Posterior cingulate gyrus (tissue), 11 donors: ENCODE measurements at places on chromosomes 13 and 19.

- no peak for DNase-seq
These were observed 6.0 kb downstream of the PCDH8 start for GRCh38 chr13:52842441-52842840.

- peak; percentile 84 for DNase-seq
These were observed at the start of gene YJEFN3 for GRCh38 chr19:19528721-19529490. Gene YJEFN3, plus strand, starts transcription at chr19:19528911. Its CDS starts 22 bp downstream, at chr19:19528933.

- no peak for DNase-seq
These were observed 6.4 kb downstream of the MOB3A start for GRCh38 chr19:2089727-2090053.

DNA sequence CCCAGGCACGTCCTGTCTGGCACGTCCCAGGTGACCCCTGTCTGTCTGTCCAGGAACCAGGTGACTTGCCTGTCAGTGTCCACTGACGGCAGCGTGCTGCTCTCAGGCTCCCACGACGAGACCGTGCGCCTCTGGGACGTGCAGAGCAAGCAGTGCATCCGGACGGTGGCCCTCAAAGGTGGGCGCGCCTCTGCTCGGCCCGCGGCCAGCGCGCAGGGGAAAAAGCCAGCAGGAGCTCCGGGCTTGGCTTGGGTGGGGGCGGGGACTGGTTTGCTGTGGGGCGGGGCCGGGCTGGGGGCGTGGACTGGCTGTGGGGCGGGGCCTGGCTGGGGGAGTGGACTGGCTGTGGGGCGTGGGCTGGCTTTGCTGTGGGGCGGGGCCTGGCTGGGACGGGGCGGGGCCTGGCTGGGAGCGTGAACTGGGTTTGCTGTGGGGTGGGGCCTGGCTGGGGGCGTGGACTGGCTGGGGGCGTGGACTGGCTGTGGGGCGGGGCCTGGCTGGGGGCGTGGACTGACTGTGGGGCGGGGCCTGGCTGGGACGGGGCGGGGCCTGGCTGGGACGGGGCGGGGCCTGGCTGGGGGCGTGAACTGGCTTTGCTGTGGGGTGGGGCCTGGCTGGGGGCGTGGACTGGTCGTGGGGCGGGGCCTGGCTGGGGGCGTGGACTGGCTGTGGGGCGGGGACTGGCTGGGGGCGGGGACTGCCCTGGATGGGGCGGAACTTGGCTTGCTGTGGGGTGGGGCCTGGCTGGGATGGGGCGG is 7.2 kb downstream of the WDR18 start:
- DNase-seq: no peak

GRCh38 chr13:113425941-113426590 is 27.2 kb downstream of the ADPRHL1 start:
- no peak for DNase-seq

DNA sequence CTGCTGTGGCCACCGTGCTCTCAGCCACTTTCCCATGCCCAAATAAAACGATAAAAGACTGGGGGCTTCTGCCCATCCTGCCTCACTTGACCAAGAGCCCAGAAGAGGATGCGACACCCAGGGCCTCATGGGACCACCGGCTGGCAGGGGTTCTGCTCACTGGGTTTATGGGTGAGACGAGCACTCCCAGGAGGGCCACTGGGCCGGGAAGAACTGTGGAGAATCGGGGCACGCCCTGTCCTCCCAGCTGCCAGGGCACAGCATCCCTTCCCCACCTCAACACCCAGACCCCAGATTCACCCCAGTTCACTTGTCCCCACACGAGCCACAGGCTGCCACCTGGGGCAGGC is 4.7 kb upstream of the F10 start:
- no peak for DNase-seq

- DNase-seq: no peak
These were observed 790 bp upstream of the SUGT1 start for GRCh38 chr13:52651897-52652195.

- DNase-seq: no peak
These were observed 6.3 kb upstream of the ZNF175 start for GRCh38 chr19:51564791-51565190.

DNA sequence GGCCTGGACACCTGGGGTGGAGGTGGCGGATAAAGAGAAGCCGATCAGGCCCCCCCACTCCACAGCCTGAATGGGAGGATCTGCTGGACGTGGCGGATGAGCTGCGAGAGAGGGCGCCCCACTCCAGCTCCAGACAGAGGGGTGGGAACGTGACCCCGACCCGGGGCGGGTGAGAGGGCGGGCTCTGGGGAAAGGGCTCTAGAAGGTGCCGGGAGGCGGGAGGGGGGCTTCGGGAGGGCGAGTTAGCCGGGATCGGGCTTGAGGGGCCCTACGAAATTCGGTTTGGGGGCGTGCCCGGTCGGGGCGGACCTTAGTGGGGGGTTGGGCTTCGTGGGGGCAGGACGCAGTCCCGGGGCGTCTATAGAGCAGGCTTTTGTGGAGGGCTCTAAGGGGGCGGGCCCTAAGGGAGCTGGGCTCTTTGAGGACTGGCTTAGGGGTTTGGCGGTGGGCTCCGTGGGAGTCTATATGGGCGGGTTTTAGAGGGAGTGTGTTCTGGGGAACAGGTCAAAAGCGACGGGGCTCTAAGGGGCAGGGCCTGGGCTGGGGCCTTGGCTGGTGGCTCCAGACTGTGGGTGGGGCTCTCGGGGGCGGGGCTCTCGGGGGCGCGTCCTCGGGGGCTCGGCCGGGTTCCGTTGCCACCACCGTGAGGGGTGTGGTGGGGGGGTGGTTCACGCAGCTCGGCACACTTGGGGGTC is 4.1 kb upstream of the NANOS3 start:
- DNase-seq: no peak

DNA sequence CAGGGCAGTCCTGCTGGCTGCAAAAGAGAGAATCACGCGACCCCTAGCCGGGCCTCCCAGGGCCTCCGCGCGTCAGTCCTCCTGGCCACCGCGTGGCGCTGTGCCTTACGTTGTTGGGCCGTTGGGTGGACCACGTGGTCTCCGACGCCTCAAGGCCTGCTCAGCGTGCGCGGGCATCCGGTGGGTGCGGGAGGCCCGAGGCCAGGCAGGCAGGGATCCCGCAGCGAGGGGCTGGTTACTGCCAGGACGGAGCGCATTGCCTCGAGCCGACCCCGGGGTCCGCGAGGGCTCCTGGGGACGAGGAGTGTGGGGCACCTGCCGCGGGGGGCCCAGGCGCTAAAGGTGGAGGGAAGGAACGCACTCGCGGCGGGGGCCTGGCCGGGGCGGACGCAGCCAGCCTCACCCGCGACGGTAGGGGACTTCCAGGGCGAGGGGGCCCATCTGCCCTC is at the start of gene TDRD12:
TSS of gene TDRD12 (plus strand) at position 157 of the 449 bp plus-strand sequence. CDS start 306 bp downstream, outside the sequence.
- no peak for DNase-seq

DNA sequence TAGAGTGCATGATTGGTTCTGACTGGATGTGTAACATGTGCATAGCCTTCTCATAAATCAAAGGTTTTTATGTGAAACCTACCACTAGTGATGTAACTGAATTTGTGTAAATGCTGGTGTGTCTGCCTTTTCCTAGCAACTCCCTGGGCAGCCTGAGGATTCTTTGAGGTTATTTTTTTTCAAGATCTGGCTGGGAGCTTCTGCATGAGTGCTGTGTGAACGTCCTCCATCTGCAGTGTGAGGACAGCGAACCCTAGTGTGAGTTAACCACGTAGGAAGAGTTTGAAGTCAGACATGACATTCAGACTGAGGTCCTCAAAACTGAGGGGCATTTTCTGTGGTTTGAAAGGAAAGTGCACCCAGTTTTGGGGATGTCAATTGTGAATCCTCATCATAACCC is 39.9 kb downstream of the DPRX start:
- no peak for DNase-seq

GRCh38 chr13:34156841-34157365 is 339.0 kb downstream of the RFC3 start:
- DNase-seq: peak; percentile 56

DNA sequence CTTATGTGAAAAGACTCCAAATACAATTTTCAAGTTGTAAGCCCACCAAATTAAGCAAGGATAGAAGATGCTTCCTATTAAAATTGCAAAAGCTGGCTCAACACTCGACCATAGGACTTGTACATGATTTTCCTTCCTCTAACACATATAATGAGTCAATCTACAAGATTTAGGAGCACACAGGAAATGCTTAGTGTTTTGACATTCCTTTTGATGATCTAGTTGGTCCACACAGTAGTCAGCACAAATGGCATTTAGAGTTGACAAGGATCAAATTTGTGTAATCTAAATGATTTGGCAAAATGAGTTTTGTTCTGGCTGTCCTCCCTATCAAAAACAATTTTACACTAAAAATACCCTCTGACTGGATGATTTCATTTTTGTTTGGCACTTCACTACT is 340.2 kb downstream of the DIAPH3 start:
- no peak for DNase-seq

GRCh38 chr13:88086577-88086976 is 415.4 kb downstream of the SLITRK5 start:
- no peak for DNase-seq

DNA sequence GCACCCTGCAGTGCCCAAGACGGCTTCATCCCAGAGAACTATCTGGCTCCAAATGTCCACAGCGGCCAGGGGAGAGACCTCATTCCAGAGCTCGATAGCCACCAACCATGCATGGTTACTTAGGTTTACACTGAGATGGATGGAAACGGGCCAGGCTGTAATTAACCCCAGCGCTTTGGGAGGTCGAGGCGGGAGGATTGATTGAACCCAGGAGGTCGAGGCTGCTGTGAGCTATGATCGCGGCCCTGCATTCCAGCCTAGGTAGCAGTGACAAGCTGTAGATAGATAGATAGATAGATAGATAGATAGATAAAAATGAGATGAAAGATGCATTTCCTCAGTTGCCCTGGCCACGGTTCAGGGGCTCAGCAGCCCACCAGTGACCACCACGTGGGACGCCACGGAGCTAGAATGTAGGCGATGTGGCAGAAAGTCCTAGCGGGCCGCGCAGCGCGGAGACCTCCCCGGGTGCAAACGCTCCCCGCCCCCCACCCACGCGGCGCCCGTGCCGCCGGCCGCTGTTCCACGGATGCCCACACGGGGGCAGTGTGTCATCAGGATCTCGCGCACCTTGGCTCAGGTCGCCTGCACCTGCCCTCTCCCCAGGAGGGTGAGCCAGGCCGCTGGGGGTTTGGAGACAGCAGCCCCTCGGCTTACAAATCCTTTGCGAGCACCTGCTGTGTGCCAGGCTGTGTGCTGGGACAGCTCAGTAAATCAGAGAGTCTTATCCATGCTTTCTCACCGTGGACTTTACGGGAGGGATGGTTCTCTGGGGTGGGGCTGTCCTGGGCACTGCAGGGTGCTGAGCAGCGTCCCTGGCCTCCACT is 13.5 kb upstream of the TLE5 start:
- DNase-seq: peak; percentile 61

DNA sequence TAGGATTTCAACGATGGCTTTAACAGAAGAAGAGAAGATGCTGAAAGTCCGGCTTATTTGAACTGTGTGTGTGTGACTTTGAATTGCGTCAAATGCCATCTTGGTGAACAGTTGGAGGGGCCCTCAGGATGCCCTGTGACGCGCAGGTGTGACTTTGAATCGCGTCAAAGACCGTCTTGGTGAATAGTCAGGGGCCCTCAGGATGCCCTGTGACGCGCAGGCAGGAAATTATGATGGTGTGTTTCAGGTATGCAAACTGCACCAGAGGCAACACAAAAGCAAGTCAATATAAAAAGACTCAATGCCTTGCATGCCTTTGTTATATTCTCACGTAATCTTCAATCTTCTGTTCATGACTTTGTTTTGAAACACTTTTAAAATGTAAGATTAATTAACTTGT is 29.2 kb downstream of the ATP11A start:
- DNase-seq: no peak

DNA sequence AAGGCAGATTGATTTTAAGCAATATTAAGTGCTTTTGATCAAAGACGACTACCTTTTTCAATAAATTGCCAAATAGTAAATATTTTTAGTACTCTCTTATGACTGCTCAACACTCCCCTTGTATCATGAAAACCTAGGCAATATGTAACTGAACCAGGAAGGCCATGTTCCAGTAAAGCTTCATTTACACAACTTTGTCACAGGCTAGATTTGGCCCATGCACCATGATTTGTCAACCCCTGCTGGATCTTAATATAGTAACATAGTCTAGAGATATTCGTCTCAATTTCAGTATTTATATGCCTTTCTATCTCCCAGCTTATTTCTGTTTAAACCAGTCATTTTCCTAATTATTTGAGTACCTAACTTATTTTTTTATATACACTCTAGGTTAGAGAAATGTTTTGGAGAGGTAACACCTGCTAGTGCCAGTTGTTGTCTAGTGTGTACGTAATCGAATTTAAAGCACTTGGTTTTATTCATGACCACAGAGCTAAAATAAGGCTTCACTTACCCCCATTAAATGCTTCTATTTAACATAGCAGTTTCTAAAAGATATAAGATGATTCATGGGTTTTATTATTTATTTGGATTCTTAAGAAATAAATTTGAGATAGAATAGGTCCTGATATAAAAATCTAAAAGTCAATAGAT is 21.0 kb downstream of the TPP2 start:
- DNase-seq: no peak

DNA sequence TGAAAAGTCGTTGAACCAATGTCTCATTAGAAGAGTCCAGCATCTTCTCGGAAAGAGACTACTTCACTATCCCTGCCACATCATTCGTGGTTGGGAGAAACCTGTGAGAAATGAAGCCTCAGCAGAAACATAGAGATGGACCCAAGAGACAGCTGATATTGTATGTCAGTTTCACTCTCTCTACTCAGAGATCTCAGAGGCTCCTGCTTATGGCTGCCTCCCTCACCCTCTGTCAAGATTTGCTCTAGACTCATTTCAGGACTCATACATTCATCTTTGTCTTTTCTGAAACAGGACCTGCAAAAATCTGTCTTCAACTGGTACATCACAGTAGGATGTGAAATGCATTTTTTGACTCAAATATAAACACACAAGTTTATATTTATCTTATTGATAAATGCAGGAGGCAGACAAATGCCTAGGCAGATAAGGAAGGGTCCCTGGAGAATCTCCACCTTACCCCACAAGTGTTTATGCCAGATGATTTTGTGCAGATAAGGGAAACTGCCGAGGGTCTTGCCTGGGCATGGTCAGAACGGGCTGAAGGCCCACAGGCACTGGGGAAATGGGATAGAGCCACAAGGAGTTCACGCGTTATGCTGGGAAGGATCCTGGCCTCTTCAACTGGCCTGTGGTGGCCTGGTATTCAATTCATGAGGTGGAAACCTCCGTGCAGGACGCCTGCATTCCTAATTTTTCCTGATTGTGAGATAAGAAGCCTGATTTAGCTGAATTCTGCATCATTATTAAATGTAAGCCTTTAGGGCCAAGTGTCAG is 1834.0 kb upstream of the PCDH20 start:
- DNase-seq: no peak

- no peak for DNase-seq
These were observed 2.9 kb downstream of the SOX1 start for GRCh38 chr13:112069845-112070251.

- no peak for DNase-seq
These were observed 11.9 kb upstream of the PIK3R2 start for GRCh38 chr19:18141031-18141430.
